ENCODE measurements at places on chromosomes 5 and 9.

DNA sequence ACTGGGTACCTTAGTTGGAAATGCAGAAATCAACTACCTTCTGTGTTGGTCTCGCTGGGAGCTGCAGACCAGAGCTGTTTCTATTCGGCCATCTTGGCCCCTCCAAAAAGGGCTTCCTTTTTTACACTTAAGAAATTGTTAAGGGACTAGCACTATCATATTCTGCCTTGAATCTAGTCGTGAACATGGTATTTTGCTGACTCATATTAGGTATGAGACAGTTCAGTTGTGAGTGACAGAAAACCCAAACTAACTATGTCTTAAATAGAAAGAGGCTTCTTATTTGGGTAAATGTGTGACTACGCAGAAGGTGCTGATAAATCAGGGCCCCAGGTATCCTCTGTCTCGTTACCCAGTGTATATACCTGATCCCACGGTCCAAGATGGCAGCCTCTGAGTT is 298.2 kb downstream of the EDIL3 start:
- no peak for DNase-seq

DNA sequence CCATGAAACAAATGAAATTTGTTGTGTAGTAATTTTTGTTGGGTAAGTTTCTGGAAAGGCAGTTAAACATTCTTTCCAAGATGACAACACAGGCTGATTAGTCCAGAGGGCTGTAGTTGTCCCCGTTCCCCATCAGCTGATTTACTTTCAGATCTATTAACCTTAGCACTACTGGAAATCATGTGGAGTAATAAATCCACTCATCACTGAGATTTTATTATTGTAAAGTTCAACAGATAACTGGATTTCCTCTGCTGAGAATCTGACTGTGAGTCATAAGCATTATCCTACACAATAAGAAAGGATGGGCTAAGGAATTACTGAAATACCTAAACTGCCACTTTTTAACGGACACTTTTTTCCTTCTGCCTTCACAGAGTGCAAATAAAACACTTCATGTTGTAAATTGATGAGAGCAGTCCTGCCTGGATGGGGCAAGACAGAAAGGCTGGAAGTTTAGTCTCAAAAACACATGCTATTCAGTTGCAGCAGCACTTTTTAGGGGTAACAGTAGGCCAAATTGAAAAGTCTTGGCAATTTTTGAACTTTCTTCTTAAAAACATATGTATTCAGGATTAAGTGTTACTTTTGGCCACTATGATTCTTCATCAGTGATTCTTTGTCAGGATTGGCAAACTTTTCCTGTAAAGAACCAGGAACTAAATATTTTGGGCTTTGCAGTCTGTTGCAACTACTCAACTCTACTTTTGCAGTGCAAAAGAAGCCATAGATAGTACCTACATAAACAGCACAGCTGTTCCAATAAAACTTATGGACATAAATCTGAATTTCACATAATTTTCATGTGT is 7.0 kb downstream of the STOM start:
- DNase-seq: no peak

- no peak for DNase-seq
These were observed 176.4 kb upstream of the CCNG1 start for GRCh38 chr5:163260961-163261360.

GRCh38 chr5:150172145-150172544 is 5.6 kb downstream of the CDX1 start:
- DNase-seq: no peak

DNA sequence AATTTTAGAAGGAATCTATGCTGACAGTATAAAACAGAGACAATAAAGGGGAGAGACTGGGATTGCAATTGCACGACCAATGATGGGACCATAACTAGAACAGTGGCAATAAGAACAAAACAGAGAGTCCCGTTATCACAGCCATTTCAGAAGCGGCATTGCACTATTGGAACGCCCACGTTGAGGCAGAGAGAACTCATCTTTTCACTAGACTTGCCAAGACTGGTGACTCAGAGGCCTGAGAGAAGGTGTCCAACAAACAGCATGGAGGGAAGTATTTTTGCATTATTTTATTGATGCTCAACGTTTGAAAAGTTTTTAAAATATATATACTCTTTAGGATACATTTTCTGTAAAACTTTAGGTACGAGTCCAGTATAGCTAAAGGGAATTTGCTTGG is 737.7 kb downstream of the TLE1 start:
- DNase-seq: no peak

DNA sequence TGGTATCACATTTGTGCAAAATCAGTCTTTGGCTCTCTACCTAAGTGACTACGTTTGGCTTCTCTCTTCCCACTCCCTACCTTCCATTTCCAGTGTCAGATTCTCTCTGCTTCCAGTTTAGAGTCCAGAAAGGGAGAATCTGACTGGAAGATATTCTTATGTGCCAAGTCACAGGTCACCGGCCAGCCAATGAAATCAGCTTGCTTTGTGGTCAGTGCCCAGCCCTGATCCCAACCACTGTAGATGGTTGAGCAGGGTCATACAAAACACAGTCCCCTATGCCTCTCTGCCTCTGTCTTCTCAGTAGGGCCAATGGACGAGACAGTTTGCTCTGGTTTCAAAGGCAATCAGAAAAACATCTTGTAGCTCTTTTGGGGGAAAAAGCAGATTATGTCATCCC is 15.6 kb upstream of the EPB41L4B start:
- DNase-seq: no peak

DNA sequence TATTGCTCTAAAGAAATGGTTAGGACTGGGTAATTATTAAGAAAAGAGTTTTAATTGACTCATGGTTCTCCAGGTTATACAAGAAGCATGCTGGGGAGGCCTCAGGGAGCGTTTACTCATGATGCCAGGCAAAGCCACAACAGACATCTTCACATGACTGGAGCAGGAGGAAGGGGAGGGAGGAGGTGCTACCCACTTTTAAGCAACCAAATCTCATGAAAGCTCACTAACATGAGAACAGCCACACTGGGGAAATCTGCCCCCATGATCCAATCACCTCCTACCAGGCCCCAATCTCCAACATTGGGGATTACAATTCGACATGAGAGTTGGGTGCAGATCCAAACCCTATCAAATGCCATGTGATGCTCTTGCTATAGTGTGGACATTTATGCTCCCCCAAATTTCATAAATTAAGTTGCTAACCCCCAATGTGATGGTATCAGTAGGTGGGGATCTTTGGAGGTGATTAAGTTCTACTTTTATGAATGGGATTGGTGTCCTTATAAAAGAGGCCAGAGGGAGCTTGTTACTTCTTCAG is 773.6 kb upstream of the CDH10 start:
- no peak for DNase-seq

- no peak for DNase-seq
These were observed 93.4 kb downstream of the NRG2 start for GRCh38 chr5:139949710-139950109.

DNA sequence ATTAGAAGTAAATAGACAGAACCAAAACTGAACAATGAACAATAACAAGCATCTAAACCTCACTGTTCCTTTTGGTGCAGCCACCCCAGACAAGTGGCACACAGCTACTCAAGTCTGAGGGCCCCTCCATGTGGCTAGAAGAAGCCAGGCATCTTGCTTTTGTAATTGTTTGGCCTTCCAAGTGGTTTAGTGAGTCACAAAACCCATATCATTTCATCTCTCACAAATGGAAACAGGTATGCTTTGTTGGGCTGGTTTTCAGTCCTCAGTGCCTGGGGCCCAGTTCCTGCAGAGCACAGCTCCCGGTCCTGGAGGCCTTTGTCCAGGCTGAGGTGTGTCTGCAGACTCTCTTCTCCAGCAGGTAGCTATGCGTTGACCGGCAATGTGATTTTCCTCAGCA is 16.7 kb downstream of the PRLR start:
- no peak for DNase-seq

DNA sequence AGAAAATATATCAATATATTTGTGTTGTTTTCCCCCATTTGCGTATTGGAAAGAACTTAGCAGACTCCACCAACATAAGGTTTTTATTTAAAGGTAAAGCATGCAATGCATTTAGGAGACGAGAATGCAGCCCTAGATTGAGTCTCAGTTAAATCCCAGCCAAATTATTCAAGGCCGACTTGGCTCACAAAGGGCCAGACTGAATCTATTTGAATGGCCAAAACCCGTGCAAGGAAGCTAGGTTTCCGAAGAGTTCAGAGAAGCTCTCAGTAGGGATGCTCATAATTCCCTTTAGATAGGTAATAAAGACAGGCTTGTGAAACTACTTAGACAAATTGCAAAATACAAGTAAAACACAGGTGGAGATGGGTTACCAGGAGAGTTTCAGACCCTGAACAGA is 520.3 kb downstream of the CDH9 start:
- DNase-seq: no peak

DNA sequence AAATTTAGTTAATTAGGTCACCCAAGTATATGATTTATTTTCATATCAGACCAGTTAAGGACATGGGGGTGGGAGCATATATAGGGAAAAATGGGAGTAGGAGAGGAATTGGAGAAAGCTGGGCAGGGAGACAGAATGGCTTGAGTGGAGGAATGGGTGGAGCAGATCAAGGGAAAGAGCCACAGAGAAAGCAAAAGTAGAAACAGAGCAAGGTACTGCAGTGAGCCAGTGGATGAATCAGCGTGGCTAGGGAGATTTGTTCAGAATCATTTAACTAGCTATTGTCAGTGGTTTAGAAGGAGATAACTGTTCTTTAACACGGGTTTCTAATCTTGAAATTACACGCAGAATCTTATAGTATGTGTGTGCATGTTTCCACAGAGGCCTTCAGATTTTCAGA is 37.4 kb downstream of the SNX24 start:
- DNase-seq: no peak

- no peak for DNase-seq
These were observed 3.6 kb upstream of the PSMD5 start for GRCh38 chr9:120846251-120846889.

GRCh38 chr5:151159649-151160373 is 2.2 kb upstream of the ANXA6 start:
- DNase-seq: no peak

DNA sequence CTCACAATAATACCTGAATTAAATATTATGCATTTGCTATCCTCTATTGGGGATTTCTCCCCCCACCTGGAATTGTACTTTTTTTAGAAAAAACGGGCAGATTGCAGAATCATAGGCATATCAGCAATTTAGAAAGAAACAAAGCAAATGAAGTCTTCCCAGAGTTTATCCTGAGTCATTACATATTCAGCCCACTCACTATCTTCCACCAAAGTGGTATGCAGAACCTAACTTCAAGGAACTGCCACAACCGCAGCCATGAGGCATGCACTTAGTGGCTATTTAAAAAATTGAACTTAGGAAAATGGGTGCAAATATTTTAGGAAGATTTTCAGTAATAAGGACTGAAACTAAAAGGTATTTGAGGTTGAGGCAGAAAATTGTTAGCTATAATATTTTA is 48.6 kb downstream of the UBAP1 start:
- no peak for DNase-seq

DNA sequence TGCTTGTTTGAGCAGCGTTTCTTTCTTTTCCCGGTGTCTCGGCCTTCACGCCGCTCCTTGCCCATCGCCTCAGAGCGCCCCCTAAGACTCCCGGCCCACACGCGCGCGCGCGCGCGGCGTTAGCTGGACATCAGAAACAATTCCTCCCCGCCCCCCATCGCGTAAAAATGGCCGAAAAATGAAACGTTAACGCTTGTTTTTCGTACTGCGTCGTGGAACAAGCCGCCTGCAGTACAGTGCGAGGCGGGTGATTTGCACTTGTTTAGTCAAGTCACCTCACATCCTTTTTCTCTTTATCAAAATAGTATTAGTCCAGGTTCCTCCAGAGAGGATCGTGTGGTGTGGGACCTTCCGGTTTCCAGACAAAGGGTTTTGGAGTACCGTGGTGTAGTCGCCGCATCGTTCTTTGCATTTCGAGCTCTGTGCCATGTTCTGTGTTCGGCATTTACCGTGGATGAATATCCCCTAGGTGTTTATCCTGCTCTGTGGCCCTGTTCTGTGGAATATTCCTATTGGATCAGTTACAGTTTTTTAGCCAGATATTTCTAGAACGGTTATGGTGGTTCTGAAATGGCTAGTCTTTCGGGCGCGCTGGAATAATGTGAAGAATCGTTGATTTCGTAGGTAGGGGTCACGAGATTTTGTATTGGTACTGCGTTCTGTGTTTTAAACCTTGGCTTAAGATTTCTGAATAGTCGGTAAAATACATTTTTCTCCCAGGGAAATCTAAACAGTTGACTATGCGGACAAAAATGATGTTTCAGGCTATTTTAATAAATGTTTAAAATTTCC is 1.0 kb downstream of the MATR3 start:
- DNase-seq: no peak

DNA sequence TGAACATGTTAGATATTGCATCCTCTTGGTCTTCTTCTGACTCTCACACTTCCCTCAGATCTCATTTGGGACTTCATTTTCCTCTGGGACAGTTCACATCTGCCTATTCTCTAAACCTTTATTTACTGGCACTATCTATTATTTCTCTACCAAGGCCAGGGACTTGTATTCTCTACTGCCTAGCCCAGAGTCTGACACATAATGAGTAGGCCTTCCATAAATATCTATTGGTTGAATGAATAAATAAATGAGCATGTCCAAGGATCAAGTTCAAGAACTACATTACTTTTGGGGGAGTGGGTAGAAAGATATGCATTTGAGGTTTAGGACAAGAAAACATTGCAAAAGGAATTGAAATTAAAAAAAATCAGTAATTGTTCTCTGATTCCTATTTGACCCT is 250.3 kb downstream of the TRIM32 start:
- no peak for DNase-seq

GRCh38 chr9:95721061-95721531 is 154.4 kb upstream of the ERCC6L2 start:
- no peak for DNase-seq

GRCh38 chr5:6652025-6652424 is 18.8 kb downstream of the SRD5A1 start:
- DNase-seq: no peak

GRCh38 chr5:83955916-83956315 is 235.3 kb upstream of the HAPLN1 start:
- no peak for DNase-seq

DNA sequence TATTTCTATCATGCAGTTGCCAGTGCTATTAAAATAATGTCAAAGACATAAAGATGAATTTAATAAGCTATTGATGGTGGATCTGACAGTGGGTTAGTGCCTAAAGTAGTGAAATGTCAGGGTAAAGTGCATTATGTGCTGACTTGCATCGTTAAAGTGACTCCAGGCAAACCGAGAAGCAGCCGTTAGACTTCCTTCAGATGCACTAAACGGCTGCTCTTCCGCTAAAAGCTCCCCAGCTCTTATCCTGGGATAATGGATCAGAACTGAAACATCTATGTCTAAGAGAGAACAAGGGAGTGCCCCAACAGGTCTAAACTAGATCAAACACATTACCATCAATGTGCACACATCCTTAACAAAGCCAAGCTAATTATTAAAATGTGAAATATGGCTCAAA is 468.2 kb downstream of the NTRK2 start:
- DNase-seq: no peak

GRCh38 chr5:143931476-143931875 is 119.5 kb downstream of the HMHB1 start:
- DNase-seq: no peak

DNA sequence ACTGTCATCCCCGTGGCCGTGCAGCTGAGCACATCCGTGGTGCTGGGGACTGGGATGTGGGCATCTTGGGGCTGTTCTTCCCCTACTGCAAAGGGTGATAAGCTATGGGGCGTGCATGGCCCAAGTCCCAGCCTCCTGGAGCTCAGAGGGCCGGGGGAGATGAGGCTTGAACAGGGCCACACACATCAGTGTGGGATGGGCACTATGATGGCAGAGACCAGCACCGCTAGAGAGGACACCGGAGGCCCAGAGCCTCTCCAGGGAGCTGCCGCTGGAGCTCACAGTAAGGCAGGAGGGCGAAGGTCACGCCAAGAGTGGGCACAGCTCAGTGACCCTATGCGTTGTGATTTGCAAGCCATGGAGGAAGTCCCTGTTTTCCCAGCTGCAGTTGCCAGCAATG is 63.5 kb downstream of the OLFM1 start:
- DNase-seq: no peak

Measured in esophagus squamous epithelium (tissue), 5 donors.